CD4-positive, alpha-beta T cell treated with Interleukin-4 for 1 hour (primary cell): ENCODE measurements at places on chromosomes 1 and 21.
A peak's percentile ranks its signal among the peaks of the same experiment; 100 is the strongest.

DNA sequence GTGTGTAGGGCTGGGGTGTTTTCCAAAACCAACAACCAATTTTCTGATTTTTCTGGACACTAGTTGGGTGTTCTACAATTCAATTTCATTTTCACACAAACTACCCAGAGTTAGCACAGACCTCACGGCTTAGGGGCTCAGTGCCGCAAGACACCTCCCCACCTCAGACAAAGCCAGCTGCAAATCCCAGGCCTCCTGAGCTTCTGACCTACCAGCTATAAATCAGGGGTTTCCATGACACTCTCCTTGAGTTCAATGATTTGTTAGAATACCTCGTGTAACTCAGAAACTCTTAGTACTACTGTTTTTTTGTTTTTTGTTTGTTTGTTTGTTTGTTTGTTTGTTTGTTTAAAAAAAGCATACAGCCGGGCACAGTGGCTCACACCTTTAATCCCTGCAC lies 28.7 kb upstream of the FAM89A start:
- no peak for DNase-seq

DNA sequence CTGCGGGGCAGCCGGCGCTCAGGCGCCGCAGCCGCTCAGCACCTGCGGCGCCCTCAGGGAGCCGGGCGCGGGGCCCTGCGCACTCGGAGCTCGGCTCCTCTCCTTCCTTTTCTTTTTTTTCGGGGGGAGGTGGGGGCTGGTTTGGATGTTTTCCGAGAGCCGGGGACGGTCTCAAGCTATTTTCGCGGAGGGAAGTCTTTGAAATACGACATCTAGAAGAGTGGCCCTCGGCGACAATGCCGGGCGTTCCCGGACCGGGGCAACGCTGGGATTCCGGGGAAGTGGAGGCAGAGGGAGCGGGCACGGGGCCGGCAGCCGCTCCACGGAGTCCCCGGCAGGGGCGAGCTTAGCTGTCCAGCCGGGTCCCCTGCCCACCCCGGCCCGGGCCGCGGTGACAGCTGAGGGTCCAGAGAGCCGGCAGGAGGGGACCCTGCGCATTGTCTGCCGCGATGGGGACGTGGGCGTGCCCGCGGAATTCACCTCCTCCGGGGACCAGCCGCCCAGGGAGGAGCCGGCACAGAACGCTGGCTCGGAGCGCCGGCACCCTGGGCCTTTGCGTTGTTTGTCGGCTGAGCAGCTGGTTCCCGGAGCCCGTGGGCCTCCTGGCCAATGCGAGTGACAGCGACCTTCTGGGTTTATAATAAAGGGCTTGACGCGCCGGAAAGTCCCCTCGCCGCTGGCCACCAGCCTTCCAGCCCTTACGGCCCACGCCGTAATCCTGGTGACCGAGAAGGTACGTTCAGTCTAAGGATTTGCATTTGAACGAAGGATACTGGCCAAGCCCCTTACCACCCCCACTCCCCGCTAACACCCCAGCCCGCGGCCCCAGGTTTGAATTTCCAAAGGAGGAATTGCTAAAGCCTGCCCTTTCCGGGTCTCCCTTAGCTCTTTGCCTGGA lies 582 bp downstream of the SLC37A1 start:
- peak; percentile 59 for DNase-seq

GRCh38 chr21:40049031-40049930 lies 182.0 kb downstream of the PCP4 start:
- DNase-seq = no peak

DNA sequence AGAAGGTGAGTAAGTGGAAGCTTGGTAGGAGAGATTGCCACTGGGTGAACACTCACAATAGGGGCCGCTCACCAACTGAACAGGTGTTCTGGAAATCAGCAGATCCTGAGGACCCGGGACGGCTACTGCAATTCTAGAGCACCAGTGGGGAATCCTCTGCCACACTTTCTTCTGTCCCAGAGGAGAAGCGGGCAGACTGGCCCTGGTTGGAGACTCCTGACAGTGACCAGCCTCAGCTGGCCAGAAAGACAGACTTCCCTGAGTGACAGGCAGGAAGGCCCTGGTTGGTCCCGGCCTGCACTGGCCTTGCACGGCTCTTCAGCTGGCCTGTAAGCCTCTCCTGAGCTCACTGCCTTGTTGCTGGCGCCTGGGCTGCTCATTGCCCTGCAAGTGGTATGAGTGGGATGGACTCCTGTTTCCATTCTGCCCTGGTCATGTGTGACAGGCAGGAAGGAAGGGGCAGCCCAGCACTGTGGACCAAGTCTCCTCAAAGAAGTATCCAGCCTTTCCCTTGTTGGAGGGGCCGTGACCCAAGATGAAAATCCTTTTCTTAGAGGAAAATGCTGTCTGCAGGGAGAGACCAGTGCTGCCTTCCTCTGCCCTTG lies 34.5 kb downstream of the MAN1C1 start:
- no peak for DNase-seq

DNA sequence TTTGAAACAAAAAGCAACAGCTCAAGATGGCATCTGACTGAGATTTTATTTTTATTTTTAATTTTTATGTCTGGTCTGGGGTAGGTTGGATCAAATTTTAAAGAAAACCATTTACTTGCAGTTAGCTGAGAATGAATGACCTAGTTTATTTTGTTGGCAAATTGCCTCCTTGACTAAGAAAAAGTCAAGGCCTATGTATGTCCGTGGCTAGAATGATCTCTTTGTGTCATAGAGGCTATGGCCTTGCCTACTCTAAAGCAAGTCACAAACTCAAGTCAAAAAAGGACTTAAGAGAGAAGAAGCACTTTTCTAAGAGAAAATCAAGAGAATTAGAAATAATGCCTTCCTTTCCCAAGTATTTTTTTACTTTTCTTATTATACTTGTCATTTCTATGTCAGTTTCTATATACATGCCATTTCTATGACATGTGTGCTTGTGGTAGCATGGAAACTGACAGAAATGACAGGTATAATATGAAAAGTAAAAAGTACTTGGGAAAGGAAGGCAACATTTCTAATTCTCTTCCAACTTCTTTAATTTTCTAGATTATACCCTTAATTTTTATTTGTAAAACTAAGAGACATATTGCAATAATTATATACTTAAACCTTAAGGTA lies 136.7 kb downstream of the CENPF start:
- DNase-seq = no peak

DNA sequence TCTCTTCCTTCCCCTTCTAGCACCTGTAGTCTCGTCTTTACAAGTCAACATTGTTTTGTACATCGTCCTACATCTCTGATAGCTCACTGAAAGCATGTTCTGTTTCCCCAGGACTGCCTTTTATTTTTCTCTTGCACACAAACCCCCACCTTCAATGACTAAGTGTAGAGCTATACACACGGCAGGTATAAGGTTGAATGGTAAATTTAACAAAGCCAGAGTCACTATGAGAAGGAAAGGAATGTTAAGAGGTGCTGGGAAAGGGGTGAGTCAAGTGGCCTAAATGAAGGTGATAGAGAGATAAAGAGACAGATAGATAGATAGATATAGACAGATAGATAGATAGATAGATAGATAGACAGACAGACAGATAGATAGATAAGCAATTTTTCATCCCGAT lies 134.3 kb upstream of the ATP1B1 start:
- DNase-seq = no peak

DNA sequence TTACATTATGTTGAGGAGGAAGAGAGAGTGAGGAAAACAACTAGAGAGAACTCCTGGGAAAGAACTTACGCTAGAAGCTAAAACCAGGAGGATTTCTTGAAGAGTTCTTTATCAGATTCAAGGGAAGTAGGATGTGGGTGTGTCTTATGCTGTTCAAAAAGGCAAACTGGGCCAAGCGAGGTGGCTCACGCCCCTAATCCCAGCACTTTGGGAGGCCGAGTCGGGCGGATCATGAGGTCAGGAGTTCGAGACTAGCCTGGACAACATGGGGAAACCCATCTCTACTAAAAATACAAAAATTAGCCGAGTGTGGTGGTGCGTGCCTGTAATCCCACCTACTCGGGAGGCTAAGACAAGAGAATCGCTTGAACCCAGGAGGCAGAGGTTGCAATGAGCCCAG lies 23.1 kb downstream of the SMG7 start:
- no peak for DNase-seq

- no peak for DNase-seq
Observed at GRCh38 chr1:229153955-229154548, 116.9 kb upstream of the RAB4A start.
